ENCODE measurements at places on chromosomes 4 and X.
A peak's percentile ranks its signal among the peaks of the same experiment; 100 is the strongest.

DNA sequence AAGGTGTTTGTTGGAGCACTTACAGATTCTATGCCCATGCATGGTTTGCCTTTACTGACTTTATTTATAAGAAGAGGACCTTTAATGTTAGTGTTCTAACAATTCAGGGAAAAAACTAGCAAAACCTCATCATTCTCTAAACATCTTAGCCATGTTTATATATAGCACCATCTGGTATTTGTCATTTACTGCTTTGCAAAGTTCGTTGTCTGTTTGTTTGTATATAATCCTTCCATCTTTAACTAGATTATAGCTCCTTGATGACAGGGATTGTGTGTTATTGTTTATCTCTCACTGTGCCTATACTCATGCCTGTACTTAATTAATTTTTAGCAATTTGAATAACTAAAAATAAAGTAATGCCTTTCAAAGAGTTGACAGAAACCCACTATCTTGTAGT is 170.6 kb upstream of the PACRGL start:
- DNase-seq = no peak

DNA sequence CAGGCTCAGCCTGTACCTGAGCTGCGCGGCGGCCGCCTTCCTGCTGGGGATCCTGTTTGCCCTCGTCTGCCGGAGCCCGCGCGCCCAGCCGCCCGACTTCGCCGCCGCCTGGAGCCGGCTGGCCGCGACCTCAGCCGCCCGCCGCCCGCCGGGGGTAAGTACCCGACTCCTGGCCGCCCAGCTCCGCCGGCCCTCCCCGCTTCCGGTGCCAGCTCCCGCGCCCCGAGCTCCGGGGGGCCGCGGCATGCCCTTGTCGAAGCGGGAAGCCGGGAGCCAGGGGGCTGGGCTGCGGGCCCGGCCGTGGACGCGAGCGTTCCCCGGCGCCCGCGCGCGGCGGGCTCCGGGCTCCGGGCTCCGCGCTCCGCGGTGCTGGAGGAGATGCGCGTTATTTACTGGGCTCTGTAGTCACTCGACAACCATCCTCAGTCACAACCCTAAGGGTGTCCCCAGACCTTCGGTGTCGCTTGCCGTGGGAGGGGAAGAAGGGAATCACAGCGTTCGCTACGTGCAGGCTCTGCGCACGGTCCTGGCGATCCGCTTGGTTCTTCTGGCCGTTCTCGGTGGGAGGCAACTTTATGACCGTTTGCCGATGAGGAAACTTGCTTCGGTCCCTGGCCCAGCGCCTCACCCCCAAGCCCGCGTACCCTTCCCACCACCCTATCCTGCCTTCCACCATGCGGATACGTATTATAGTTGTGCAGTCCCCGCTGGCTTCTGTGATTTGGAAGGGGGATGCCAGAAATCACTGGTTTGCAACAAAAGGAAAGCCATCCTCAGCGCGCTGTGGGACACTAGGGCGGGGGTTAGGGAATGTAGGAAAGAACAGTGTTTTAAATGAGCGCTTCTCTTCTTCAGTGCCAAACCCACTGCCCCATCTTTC is 944 bp downstream of the SNX25 start:
- peak; percentile 7 for DNase-seq

DNA sequence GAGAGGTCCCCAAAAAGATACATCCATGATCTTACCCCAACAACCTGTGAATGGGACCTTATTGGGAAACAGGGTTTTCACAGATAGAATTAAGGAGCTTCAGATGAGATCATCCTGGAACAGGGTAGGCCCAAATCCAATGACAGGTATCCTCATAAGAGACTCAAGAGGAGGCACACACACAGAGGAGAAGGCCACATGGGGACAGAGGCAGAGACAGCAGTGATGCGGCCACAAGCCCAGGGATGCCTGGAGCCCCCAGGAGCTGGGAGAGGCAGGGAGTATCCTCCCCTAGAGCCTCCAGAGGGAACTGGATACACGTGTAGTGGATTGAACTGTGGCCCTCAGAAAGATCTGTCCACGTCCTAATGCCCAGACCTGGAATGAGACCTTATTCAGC is 82.3 kb downstream of the PRKX start:
- DNase-seq = no peak

DNA sequence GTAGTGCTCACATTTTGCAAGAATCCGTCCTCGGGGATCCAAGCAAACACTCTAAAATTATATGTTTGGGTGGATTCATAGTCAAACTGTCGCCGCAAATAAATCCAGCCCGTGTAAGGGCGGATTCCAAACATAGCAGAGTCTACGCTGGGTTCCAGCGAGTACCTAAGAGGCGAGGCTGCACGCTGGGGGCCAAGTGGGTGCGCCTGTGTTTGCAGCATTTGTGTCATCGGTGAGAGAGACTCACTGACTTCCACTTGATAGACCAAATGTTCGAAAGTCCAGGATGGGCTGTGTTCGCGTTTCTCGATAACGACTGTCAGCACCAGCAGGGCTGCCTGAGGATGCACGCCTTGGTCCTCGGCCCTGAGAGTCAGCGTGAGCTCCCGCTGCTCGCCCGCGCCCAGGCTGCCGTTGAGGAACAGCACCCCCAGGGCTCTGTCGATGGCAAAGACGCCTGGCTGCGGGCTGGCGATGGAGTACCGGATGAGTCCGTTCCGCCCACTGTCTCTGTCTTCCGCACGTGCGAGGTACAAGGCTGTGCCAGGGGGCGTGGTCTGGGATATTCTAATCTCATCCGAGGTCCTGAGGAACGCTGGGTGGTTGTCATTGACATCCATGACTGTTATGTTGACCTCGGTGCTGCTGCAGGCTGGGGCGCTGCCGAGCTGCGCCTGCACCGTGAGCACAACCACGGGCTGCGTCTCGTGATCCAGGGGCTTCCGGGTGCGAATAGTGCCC is 158.7 kb downstream of the DCHS2 start:
- peak; percentile 5 for DNase-seq

GRCh38 chr4:177706916-177707315 is 264.7 kb upstream of the AGA start:
- no peak for DNase-seq

DNA sequence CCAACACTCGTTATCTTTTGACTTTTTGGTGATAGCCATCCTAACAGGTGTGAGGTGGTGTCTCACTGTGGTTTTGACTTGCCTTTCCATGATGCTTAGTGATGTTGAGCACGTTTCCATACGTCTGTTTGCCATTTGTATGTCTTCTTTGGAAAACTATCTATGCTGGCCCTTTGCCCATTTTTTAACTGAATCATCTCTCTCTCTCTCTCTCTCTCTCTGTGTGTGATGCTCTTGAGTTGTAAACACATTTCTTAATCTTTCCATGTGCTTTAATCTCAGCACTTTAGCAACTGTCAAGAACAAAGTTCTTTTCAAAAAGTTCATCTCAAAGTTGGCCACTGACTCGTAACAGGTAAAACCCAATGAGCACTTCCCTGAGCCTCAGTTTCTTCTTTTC is 10.5 kb downstream of the SORBS2 start:
- DNase-seq = no peak

DNA sequence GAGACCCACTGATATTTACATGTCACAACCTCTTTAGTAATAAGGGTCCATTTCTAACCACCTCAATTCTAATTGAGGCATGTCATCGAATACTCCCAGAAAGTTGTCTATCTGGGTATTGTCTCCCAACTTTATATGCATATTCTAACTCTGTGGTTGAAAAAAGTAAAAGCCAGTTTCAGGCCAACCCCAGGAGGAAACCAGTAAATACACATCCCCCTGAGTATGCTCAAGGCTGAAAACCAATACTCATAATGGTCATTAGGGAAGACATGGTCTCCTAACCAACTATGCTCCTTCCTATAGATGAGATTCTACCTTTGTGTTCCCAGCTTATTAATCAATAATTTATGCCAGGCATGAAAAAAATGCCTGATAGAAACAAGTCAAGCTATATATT is 96.6 kb downstream of the SH3KBP1 start:
- DNase-seq = no peak

GRCh38 chrX:32480019-32480418 is 731.3 kb downstream of the DMD start:
- no peak for DNase-seq

- DNase-seq = no peak
These were observed 108.7 kb upstream of the LIMCH1 start for GRCh38 chr4:41429280-41429669.

DNA sequence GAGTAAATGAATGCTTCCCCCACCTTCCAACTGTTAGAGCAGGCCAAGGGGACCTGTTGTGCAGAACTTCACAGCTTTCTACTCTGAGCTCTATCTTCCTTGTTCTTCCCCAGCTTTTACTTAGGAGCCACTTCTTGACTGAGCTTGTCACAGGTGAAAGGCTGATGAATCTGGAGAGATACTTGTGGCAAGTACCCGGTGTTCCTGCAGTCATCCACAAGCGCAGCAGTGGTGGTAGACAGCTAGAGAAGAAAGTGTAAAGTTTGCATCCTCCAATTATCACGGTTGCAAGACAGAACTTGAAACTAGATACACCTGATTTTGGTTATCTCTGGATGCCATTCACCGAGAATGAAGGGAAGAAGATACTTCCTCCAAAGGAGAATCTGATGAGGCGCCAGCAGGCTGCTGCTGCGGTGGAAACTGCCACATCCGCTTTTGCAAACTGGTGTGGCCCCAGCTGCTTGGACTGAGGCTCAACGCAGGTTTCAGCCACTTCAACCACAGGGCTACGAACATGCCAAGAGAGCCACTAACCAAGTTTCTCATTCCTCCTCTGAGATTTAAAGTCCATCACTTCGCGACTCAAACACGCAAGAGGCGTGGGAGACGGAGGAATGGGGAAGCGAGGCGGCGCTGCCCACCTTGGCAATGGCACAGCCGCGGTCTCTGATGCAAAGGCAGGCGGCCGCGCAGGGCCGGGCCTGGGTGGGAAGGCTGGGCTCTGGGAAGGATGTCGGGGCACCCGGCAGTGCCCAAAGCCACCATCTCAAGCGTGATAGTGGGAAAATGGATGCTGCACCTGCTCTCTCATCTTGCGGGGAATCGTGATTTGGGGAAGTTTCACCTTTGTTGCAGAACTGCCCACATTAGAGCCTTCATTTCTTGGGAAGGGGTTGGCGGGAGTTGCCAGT is 1.3 kb upstream of the FHIP1A start:
- DNase-seq = no peak

- DNase-seq = no peak
These were observed 87.6 kb downstream of the GAB1 start for GRCh38 chr4:143424276-143424675.

- DNase-seq = no peak
These were observed 147.3 kb downstream of the KLHL13 start for GRCh38 chrX:117969328-117969727.

GRCh38 chr4:184596044-184596616 is 53.1 kb downstream of the CASP3 start:
- DNase-seq = no peak

DNA sequence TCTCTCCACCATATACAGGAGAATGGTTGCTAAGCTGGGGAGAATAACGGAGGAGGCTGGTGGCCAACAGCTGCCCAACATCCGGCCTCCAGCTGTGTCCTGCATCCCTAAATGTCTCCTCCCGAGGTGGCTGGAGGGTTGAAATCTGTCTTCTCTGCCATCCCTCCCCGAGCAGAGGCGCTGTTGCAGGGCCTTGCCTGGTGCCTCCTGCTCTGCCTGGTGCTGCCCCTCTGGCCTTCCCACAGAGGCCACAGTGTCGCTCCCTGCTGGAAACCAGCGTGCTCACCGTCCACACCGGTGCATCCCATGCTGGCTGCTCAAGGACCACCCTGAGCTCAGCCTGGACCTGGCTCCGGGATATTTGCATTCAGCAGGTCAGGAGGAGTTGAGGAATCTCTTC is 115.2 kb downstream of the ENPP6 start:
- no peak for DNase-seq

DNA sequence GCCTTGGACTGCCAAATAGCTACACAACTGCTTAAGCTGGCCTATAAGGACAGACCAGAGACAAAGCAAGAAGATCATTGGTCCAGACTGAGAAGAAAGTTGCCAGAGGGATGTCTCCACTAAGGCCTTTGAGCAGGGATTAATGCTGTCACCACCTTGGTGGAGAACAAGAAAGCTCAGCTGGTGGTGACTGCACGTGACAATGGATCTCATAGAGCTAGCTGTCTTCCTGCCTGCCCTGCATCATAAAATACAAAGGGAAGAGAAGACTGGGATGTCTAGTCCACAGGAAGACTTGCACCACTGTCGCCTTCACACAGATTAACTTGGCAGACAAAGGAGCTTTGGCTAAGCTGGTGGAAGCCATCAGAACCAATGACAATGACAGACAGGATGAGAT is 40.5 kb upstream of the FAM120C start:
- no peak for DNase-seq

DNA sequence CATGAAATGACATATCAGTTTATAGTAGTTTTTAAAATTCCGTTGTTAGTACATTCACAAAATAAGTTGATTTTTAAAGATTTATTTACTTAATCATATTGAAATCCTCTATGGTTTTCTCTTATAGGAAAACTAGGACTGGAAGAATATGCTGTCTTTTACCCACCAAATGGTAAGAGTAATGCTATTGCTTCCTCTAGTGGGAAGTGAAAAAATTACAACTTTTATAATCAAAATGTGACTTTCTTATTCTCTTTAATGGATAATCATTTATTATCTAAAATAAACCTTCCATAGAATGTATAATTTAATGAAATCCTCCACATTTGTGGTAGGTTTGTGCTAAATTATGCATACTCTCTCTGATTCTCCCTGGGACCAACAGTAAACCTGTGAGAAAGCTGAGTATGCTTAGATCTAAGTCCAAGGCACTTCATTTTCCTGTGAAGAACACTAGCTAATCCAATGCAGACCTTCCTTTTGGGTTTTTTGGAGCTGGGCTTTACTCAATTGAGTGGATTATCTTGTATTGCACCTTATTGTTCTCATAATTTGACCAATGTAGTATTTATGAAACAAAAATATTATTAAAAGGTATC is 136.2 kb downstream of the TBC1D19 start:
- no peak for DNase-seq

DNA sequence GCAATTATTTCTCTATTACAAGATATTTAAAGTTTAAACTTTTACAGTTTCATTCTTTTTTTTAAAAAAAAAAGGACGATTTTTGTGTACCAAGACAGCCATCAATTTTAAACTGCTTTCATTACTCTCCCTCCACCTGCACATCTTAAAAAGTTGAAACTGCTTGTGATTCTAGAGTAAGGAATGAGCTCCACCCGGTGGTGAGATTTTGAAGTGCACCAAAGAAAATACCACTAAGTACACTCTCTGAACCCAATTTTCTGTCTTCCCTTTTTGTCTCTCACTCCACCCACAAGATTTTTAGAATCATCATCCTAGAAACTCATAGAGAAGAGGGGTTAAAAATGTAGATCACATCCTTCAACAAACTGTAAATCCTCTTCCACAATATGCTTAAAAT is 91.3 kb upstream of the WDR44 start:
- DNase-seq = no peak

- no peak for DNase-seq
These were observed 23.9 kb upstream of the CXCL13 start for GRCh38 chr4:77581724-77582123.

- DNase-seq = no peak
These were observed 9.4 kb upstream of the COPS4 start for GRCh38 chr4:83025563-83025962.

DNA sequence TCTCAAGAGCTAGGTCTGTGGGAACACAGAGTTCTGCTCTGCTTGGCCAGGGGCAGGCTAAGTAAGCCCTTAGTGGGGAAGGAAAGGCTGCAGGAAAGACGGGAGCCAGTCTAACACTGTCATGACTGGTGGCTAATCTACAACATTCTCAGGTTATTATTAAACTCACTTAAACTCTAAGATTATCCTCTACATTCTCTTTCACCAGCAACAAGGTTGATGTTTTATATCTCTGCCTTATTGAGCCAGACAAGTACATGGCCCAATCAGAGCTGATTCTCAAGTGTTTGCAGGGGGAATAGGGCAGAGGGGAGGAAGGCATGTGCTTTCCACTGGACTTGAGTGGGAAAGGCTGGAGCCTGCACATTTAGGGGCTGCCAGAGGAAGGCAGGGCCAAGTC is 50.9 kb upstream of the FAM241A start:
- DNase-seq = no peak
